ENCODE measurements at places on chromosomes 6 and 20. TPM values are rescaled to one million over a fixed set of nuclear protein-coding genes. Genes with fewer than 3 reads are reported as not detected.

DNA sequence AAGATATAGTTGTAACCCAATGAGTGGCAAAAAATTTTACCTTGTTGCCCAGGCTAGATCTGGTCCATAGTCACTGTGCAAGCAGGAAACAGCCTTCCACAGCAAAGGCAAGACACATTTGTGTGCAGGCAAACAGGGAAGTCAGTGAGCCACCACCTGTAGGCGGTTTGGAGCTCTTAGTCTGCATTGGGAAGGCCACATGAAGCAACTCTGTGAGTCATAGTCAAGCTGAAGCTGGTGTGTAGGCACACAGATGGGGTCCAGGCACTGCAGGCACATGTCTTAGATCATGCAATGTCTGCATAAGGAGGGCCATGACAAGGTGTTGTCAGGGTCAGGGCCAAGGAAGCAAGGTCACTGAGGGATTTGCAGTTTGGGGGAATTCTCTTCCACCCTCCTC lies 543.2 kb upstream of the EPHA7 start:
- DNase-seq, result no peak
- H3K36me3 ChIP-seq, result no peaks in the 10 kb centered on the region
- no peak overlapping the region for H3K4me3 ChIP-seq
- H3K27me3 ChIP-seq, result no peaks in the 10 kb centered on the region
- no peak overlapping the region for H3K27ac ChIP-seq
- no peaks in the 10 kb centered on the region for H3K4me1 ChIP-seq

GRCh38 chr6:132666118-132666517 lies 7.1 kb upstream of the TAAR1 start:
- peak; percentile 57 for DNase-seq
- H3K36me3 ChIP-seq, result no peaks in the 10 kb centered on the region
- peaks cover 28% of the 10 kb centered on the region for H3K4me1 ChIP-seq
- H3K4me3 ChIP-seq, result no peak overlapping the region

GRCh38 chr6:157668009-157668401 lies 155.0 kb upstream of the SNX9 start:
- no peaks in the 10 kb centered on the region for H3K27me3 ChIP-seq
- no peaks in the 10 kb centered on the region for H3K4me1 ChIP-seq
- no peak for DNase-seq
- H3K4me3 ChIP-seq, result no peak overlapping the region

- DNase-seq, result no peak
- H3K27ac ChIP-seq, result no peak overlapping the region
- H3K4me1 ChIP-seq, result no peaks in the 10 kb centered on the region
- H3K4me3 ChIP-seq, result no peak overlapping the region
Measured at GRCh38 chr6:39044181-39044580, 4.4 kb upstream of the GLP1R start.

DNA sequence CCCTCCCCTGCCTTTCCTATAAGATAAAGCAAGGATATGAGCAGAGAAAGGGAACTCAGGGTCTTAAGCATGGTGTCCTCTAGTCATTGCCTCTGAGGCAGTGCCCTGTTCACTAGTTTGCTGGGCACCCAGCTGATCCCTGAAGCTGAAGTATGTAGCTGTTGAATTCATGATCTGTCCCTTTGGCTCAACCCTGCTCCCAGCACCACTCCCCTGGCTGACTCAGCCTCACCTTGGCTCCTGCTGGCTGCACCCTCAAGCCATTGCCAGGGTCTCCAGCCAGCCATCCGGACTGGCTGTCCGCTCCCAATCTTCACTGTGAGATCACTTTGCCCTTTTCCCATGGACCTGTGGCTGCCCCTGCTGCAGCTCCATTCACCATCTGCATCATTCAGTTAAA lies 25.9 kb upstream of the UST start:
- no peaks in the 10 kb centered on the region for H3K27me3 ChIP-seq
- no peaks in the 10 kb centered on the region for H3K4me1 ChIP-seq
- no peak for DNase-seq
- H3K36me3 ChIP-seq, result no peaks in the 10 kb centered on the region
- no peak overlapping the region for H3K27ac ChIP-seq
- no peak overlapping the region for H3K4me3 ChIP-seq

- no peak for DNase-seq
- peaks cover 57% of the 10 kb centered on the region for H3K4me1 ChIP-seq
- no peaks in the 10 kb centered on the region for H3K27me3 ChIP-seq
- H3K36me3 ChIP-seq, result peaks cover 2% of the 10 kb centered on the region
- H3K27ac ChIP-seq, result peak overlapping the region; percentile 45
Measured at GRCh38 chr6:143549221-143549948, 37.9 kb upstream of the FUCA2 start.

PACRG gene
- not detected for total RNA-seq

All from Caco-2 (cell line).